Stimulated activated CD8-positive, alpha-beta memory T cell treated with anti-CD3 and anti-CD28 coated beads, Interleukin-4, amount 100 ng/mL, for 4 hours (primary cell): ENCODE measurements at places on chromosomes 2 and 18.

- DNase-seq, result no peak
Measured at GRCh38 chr2:215356334-215356947, 44.6 kb downstream of the ATIC start.

- no peak for DNase-seq
Measured at GRCh38 chr2:239566162-239566994, 165.6 kb upstream of the HDAC4 start.

DNA sequence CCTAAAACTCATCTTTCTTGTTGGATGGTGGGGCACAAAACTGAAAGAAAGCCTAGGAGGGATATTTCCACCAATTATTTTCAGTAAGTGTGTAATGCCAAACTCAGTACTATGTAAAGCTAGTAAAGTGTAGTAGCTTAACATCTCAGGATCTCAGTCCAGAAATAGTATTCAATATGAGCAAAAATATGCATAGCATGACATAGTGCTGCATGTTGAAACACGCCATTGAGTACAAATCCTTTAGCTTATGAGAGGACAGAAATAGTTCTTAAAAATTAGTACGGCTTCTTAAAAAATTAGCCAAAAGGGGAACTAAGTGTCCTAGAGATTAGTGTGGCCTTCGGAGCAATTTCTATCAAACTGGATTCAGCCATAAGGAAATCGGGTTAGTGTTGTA, 21.7 kb upstream of the ATL2 start:
- no peak for DNase-seq

GRCh38 chr18:35432565-35433001, 55.4 kb upstream of the ZNF396 start:
- no peak for DNase-seq

DNA sequence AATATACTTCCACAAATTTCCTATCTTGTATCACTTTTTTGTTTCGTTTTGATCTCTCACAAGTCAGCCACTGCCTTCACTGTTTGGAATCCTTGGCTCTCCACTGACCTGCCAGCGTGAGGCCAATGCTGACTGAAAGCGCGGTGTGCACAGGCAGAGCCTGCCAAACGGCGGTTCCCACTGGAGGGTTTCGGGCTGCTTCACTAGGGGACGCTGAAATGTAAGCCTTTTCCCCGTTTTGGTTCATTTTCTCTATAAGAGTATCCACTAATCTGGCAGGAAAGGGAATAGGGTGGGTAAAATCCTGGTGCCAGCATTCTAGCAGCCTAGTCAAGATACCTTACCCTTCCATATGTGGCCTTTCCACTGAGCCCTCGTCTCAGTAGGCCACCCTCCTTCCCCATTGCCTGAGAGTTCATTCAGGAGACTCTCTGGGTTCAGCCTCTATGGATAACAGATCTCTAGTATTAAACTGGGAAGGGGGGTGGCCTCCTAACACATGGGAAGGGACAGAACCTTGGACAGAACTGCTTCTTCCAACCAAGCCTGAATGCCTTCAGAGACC, 91.5 kb downstream of the DYM start:
- DNase-seq, result no peak

- no peak for DNase-seq
Measured at GRCh38 chr18:30925795-30926194, 116.7 kb downstream of the DSC3 start.

DNA sequence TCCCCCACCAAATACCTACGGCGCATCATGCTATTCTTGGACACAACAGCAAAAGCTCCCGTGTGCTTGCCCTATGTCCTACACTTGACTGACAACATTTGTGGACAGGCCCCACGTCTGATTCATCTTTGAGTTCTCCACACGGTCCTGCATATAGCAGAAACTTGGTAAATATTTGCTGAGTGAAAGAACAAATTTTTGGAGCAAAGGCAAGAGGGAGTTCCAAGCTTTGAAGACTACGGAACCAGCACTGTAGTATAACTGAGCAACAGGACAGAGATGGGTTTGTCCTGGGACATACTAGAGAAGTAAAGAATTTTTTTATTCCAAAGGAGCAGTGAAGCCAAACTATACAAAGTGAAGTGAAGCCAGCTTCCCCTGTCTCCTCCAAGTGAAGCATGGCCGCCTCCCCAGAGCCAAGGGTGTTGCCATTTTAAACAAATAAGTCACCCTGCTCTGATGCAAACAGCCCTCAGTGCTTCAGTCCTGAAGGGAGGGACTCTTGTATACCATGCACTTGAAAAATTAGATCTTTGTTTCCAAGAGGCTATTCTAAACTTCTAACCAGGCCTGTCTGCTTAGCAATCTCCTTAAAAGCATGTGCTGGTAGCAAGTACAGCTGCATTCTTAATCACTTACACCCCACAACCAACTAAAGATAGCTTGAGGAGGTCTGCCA, 35.9 kb downstream of the SPRED2 start:
- DNase-seq, result no peak

DNA sequence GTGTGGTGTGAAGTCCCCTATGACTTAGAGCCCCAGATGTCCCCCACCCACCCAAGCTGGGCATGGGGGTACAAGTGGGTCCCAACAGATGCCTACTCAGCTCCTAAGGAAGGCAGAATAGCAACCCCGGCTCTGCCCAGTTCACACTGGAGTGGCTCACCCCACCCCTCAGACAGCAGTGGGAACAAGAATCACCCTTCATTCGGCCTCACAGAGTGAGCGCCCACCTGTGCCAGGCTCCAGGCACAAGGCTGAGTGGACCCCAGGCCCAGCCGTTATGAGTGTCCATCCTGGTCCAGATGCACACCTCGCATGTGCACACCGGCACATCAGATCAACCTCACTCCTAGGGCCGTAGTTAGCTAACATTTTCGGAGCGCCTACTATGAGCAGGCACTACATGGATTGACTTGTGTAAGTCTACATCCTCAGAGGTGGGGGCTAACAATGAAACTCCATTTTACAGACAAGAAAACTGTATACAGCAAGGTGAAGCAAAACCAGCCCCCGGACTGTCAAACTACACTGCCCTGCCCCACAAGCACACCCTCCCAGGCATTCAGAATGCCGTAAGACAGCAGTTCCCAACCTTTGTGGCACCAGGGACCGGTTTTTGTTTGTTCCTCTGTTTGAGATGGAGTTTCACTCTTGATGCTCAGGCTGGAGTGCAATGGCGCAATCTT, 2.8 kb upstream of the ASTL start:
- DNase-seq, result no peak

DNA sequence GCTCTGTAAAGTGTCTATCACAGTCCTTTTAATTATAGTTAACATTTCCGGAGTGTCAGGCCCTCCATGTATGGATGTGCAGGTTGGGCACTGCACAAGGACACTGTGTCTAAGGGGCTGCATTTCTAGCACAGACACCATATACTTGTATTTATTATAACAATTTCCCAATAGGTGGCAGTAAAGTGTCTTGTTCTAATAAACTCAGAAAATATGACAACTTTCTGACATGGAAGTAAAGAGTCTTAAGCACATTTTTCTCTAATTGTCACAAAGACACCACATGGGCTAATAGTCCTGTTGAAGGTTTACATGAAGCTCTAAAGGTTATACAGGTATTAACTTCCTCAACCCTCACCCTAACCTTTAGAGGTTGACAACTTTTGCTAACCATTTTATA, 156.6 kb downstream of the DYSF start:
- no peak for DNase-seq
